ENCODE measurements at places on chromosomes 6 and 20. TPM values are rescaled to one million over a fixed set of nuclear protein-coding genes. Genes with fewer than 3 reads are reported as not detected.

Gene CLPSL2
- not detected for total RNA-seq

Gene PCSK2
- total RNA-seq = not detected

Gene PAQR8
- total RNA-seq = 3.6 TPM

Gene PRSS16
- total RNA-seq = 1.1 TPM

Gene CCN2
- 1,334 TPM for total RNA-seq

Gene DEFB132
- total RNA-seq = not detected

Gene GPLD1
- total RNA-seq = 4.4 TPM

GRCh38 chr6:90127595-90127994 lies 169.0 kb downstream of the BACH2 start:
- DNase-seq = no peak

DNA sequence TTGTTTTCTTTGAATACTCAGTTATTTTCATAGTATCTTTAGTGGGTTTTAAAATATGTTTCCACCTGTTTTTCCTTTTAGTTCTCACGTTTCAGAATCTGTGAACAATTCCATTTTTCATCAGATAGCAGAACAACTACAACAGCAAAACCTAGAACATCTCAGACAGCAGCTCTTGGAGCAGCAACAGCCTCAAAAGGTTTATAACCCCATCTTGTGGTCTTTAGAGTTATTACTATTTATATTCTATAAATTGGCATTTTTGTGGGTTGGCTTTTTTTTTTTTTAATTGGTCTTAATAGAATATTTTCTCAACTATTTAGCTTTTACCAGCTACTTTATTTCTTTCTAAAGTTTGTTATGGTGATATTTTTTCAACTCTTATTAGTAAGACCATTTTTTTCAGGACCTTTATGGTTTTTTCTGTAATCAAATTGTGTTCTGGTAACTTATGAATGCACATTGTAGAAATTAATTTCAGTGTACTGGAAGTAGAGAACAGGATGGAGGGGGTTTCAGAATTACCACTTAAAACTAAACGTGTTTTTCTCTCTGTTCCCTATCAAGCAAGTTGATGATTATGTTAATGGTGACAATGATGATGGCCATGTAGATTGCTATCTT lies 72.2 kb downstream of the SCAF8 start:
- DNase-seq = no peak

DNA sequence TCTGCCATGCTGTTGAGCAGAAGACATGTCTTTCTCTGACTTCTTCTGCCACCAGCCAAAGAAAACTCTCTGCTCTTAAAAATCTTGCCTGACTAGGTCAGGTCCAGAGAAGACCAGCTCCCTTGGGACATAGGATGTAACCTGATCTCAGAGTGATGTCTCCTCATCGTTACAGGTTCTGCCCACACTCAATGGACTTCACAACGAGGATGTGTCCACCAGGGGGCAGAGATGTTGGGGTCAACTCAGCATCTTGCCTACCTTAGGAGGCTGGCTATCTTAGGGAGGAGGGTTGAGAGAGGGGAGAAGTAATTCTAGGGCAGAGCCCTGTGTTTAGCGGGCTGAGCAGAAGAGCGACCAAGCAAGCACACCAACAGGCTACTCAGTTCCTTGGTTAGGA lies 207.6 kb upstream of the CDH4 start:
- no peak for DNase-seq

- DNase-seq = no peak
These were observed 2.7 kb upstream of the ID1 start for GRCh38 chr20:31602431-31602778.

DNA sequence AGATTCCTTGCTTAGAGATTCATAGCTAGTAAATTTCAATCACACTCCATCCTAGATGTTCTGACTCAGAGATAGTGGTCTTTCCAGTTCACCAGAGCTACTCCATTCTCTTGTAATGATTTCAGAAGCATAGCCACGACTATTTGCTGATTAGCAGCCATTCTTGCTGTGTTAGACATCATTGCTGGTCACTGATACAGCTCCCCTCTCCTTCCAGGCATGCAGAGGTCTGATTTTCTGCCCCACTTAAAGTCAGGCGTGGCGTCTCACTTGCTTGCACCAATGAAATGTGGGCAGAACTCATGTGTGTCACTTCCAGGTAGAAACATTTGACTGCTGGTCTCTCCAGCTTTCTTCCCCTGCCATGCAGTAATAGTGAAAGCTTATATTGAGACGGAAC lies 168.9 kb upstream of the JARID2 start:
- DNase-seq = no peak
